ENCODE measurements at places on chromosomes 4 and X. TPM values are rescaled to one million over a fixed set of nuclear protein-coding genes. Genes with fewer than 3 reads are reported as not detected.

The C4orf54 gene
- 0.22 TPM for total RNA-seq

The ADAM29 gene
- total RNA-seq, result not detected

The TMPRSS11A gene
- not detected for total RNA-seq

- DNase-seq, result no peak
These were observed 38.7 kb upstream of the THOC2 start for GRCh38 chrX:123771449-123772064.

Data from PC-9 (cell line).